ENCODE measurements at places on chromosomes 16 and 17.

DNA sequence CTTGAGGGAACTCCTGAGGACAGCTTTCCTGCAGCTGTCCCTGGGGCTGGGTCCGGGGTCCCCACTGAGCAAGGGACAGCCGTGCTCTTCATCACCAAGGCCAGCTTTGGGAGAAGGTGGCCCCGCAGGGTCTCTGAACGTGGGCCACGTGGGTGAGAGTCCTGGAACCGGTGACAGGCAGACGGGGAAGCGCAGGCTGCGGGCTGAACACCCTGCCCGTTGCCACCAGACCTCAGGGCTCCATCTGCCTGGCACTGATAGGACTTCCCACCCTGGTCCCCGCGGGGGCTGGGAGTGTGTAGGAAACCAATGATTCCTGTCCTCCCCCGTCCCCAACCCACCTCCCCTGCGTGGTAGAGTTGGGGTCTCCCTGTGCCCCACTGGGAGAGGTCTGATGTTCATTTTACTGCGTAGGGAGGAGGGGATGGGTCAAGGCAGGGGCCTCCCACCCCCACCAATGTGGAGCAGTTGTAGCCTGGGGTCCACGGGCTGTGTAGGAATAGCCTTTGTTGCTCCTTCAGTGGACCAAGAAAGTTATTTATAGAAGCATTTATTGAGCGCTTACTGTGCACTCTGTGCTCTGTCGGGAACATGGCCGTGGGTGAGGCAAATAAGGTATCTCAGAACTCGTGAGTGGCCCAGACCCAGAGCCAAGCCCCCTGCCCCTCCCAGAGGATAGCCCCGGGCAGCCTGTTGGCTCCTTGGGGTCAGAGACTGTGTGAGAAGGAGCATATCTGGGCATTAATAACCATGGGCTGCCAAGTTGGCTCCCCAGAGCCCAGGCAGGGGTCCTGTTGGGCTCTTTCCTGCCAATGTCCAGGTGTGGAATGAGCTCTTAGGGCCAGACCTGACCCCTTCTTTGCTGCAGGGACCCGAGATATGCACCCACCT, 1.3 kb downstream of the ADGRG1 start:
- DNase-seq, result no peak

GRCh38 chr17:72467841-72468653, 347.2 kb downstream of the SOX9 start:
- DNase-seq, result no peak

DNA sequence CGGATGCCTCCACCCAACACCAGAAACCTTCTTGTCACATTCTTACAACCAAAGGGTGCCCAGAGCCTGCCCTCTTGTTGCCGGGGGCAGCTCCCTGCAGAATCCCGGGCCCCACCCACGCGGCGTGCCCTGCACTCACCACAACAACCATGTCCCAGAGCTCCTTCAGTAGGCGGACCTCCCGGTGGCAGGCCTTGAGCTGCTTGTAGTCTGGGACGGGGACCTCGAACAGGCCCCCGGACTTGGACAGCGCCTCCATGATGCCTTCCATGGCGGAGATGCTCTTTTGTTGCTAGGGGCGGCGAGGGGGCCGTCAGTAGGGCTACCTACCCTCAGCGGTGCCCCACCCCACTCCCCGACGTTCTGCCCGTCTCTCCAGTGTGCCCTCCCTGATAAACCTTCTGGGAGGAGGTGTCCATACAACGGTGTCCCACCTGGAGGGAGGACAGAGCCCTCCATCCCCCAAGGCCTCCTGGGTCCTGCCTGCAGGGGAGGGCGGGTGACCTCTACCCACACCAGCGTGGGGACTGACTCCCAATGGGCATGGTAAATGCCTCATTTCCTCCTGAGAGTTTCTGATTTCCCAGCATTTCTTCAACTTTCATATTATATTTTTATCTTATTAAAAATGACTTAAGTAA, 52.2 kb downstream of the DNAH17 start:
- no peak for DNase-seq

- DNase-seq, result no peak
Observed at GRCh38 chr17:8393470-8394231, 4.0 kb downstream of the RNF222 start.

DNA sequence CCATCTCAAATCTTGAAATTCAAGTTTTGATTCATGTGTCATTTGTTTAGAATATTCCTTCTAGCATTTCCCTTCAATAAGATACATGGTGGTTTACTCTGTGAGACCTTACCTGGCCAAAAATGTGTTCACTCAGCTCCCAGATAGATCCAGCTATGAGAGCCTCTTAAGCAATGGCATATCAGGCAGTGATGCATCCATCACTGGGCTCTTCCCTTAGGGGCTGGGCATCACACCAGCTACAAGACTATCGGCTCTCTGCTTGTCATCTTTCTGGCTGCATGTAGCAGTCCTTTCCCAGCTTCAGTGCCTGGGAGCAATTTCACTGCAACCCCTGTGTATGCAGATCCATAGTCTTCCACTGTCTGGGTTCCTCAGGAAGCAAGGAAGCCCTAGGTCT, 40.6 kb downstream of the GOSR1 start:
- DNase-seq, result no peak

DNA sequence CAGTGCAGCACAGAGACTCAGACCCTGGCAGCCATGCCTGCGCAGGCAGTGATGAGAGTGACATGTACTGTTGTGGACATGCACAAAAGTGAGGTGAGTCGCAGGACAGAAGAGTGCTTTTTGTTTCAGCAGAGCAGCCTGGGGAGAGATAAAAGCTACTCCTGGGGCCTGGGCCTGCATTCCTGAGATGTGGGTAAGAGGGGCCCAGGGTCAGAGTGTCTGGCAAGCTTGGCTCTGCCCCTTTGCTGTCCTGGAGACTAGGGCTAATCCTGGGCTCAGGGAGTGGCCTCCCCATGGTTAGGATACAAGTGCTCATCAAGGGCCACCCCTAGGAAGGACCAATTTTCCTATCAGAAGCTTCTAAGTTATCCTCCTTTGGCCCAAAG, 4.8 kb upstream of the ERBB2 start:
- no peak for DNase-seq

- no peak for DNase-seq
Observed at GRCh38 chr16:16092925-16093627, 130.2 kb downstream of the ABCC6 start.

GRCh38 chr17:15908378-15908777, 36.6 kb upstream of the ADORA2B start:
- DNase-seq, result no peak

DNA sequence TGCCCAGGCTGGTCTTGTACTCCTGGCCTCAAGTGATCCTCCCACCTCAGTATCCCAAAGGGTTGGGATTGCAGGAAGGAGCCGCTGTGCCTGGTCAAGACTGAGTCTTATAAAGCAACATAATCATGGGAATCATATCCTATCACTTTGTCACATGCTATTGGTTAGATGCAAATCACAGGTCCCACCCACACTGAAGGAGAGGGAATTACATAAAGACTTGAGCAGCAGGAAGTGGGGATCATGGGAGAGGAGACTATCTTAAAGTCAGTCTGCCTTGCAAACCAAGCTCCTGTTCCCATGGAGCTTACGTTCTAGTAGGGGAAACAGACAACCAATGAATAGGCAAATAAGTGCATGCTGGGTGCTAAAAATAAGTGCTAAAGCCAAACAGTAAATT, 28.3 kb upstream of the TENT4B start:
- no peak for DNase-seq
